ENCODE measurements at places on chromosomes 16 and 17.

DNA sequence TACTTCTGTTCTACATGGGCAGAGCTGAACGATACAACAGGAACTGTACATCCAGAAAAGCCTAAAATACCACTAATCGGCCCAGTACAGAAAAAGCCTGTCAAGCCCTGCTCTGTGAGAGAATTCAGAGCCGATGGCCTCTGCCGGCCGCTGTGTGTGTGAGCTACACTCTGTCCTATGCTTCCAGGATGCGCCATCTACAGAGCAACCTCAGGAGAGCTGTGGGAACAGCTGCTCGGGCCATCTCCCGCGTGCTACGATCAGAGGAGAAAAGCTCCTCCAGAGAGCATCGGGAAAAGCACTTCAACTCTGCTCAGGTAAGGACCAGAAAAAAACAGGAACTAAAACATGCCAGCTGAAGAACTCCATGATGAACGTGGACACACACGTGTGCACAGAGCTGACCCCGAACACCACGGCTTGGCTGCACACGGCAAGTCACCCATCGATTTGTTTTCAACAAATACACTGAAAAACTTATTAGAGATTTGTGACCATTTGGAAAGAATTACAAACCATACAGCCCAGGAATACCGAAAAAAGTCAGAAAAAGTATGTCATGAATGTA, 115.9 kb downstream of the ANKRD11 start:
- no peak for DNase-seq
- H3K4me3 ChIP-seq = no peak overlapping the region
- peaks cover 55% of the 10 kb centered on the region for H3K4me1 ChIP-seq
- H3K27ac ChIP-seq = no peak overlapping the region
- no peaks in the 10 kb centered on the region for H3K27me3 ChIP-seq

DNA sequence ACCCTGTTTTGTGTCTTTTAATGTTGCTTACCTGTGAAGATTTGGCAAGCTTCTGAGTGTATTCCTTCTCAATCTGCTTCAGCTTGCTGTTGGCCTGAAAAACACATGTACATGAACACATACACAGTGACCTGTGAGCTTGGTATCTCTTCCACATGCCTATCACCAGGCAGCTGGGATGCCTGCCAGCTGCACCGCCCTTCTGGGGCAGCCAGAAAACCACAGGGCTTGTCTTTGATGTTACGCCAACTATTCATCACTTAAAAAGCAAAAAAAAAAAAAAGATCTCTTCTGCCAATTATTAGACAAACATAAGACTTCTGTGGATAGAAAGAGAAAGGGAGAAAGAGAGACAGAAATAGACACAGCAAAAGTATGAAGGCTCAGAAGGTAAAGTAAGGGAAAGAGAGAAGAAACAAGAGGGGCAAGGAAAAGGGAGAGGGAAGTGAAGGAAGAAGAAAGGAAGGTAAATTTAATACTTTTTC, 189.2 kb upstream of the AXIN2 start:
- H3K36me3 ChIP-seq = no peaks in the 10 kb centered on the region
- peaks cover 19% of the 10 kb centered on the region for H3K4me1 ChIP-seq
- H3K4me3 ChIP-seq = peak overlapping the region; percentile 72
- peak overlapping the region; percentile 86 for H3K27ac ChIP-seq
- peak; percentile 46 for DNase-seq

GRCh38 chr16:50697881-50698767, 4.7 kb downstream of the NOD2 start:
- no peak for DNase-seq
- H3K4me3 ChIP-seq = peak overlapping the region; percentile 92
- H3K27ac ChIP-seq = peak overlapping the region; percentile 98
- H3K27me3 ChIP-seq = no peaks in the 10 kb centered on the region
- peaks cover 65% of the 10 kb centered on the region for H3K4me1 ChIP-seq

- H3K27me3 ChIP-seq = no peaks in the 10 kb centered on the region
- H3K4me1 ChIP-seq = no peaks in the 10 kb centered on the region
- no peak overlapping the region for H3K27ac ChIP-seq
- no peak for DNase-seq
These were observed 1.8 kb downstream of the CDH8 start for GRCh38 chr16:62034231-62035114.

- H3K4me1 ChIP-seq = peaks cover 11% of the 10 kb centered on the region
- H3K27ac ChIP-seq = no peak overlapping the region
- peaks cover 7% of the 10 kb centered on the region for H3K36me3 ChIP-seq
- no peak overlapping the region for H3K4me3 ChIP-seq
- H3K27me3 ChIP-seq = no peaks in the 10 kb centered on the region
These were observed 6.1 kb downstream of the WWOX start for GRCh38 chr16:78105517-78105916.

DNA sequence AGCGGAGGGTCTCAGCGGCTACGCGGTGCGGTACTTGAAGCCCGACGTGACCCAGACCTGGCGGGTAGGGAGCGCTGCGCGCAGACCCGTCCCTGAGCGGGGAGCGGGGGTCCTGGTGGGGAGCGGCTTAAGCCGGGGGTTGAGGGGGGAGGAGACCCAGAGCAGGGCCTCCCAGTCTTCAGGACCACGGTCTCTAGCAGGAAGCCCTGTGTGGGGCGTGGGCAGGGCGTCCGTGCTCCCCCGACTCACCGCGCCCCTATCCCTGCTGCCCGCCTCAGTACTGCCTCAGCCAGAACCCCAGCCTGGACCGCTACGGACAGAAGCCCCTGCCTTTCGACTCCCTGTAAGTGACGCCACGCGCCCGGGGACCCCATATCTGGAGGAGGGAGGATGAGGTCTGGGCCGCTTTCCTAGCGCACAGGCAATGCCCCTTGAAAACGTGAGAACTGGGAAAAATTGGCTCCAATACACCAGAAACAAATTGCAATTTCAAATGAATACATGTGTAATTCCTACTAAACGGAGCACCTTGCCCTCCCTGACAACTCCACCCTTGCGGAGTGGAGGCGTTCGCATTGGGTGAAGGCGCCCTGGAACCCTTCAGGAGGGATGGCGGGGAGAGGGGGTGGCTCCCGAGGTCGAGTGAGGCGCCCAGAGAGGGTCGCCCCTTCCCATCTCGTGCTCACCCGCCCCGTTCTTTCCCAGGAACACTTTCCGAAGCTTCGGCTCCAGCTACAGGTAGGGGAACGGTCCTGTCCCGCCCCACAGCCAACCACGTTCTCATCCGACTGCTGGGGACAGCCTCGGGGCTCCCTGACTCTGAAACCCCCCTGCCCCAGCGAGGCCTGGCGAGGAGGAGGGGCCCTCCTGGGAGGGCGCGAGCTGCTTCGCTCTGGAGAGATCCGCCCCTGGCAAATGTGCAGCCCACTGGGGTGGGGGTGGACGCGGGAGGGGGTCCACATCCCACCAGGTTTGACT, 14.6 kb upstream of the CNGB1 start:
- no peak for DNase-seq
- H3K27ac ChIP-seq = peak overlapping the region; percentile 77
- H3K4me3 ChIP-seq = peak overlapping the region; percentile 93
- H3K4me1 ChIP-seq = peaks cover 10% of the 10 kb centered on the region

- H3K36me3 ChIP-seq = no peaks in the 10 kb centered on the region
- H3K27me3 ChIP-seq = peaks cover 33% of the 10 kb centered on the region
- no peak for DNase-seq
- H3K4me3 ChIP-seq = no peak overlapping the region
These were observed 108.4 kb upstream of the ZKSCAN2 start for GRCh38 chr16:25366078-25366477.

DNA sequence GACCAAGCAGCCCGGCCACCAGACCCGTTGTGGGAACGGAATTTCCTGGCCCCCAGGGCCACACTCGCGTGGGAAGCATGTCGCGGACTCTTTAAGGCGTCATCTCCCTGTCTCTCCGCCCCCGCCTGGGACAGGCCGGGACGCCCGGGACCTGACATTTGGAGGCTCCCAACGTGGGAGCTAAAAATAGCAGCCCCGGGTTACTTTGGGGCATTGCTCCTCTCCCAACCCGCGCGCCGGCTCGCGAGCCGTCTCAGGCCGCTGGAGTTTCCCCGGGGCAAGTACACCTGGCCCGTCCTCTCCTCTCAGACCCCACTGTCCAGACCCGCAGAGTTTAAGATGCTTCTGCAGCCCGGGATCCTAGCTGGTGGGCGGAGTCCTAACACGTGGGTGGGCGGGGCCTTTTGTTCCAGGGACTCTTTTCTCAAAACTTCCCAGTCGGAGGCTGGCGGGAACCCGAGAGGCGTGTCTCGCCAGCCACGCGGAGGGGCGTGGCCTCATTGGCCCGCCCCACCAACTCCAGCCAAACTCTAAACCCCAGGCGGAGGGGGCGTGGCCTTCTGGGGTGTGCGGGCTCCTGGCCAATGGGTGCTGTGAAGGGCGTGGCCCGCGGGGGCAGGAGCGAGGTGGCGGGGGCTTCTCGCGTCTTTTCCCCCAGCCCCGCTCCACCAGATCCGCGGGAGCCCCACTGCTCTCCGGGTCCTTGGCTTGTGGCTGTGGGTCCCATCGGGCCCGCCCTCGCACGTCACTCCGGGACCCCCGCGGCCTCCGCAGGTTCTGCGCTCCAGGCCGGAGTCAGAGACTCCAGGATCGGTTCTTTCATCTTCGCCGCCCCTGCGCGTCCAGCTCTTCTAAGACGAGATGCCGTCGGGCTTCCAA, at the start of gene SLC2A4:
Gene SLC2A4, plus strand, starts transcription at position 645 of the 879 bp plus-strand sequence. Its CDS starts 217 bp downstream, at position 862.
- peak; percentile 67 for DNase-seq
- no peaks in the 10 kb centered on the region for H3K36me3 ChIP-seq
- peaks cover 36% of the 10 kb centered on the region for H3K27me3 ChIP-seq
- peaks cover 22% of the 10 kb centered on the region for H3K4me1 ChIP-seq
- H3K27ac ChIP-seq = no peak within 1 kb of the TSS

- DNase-seq = no peak
- peaks cover 27% of the 10 kb centered on the region for H3K4me1 ChIP-seq
- H3K4me3 ChIP-seq = no peak overlapping the region
- peaks cover 84% of the 10 kb centered on the region for H3K27me3 ChIP-seq
- no peak overlapping the region for H3K27ac ChIP-seq
- H3K36me3 ChIP-seq = peaks cover 14% of the 10 kb centered on the region
These were observed 5.3 kb upstream of the DNAH2 start for GRCh38 chr17:7712111-7712771.

- peaks cover 84% of the 10 kb centered on the region for H3K27me3 ChIP-seq
- no peak for DNase-seq
- peaks cover 10% of the 10 kb centered on the region for H3K4me1 ChIP-seq
- peak overlapping the region; percentile 28 for H3K4me3 ChIP-seq
- H3K36me3 ChIP-seq = no peaks in the 10 kb centered on the region
These were observed 2.6 kb downstream of the PMP22 start for GRCh38 chr17:15262291-15263205.

DNA sequence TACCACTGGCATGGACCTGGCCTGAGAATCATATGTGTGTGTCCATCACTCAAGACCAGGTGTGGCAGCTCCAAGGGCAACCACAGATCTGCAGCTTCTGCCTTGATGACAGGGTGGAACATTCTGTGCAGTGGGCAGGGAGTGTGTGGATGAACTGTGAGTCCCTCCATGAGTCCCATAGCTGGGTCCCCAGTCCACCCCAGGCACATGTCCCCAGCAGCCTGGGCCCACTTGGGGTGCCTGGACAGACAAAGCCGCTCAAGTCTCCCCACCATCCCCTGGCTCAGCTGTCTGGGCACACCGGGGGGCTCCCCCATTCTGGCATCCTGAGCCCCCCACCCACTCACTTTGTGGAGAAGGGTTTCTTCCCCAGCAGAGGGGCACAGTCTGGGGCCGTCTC, 4.6 kb upstream of the KRT16 start:
- H3K4me3 ChIP-seq = no peak overlapping the region
- peaks cover 2% of the 10 kb centered on the region for H3K4me1 ChIP-seq
- no peak for DNase-seq
- peaks cover 66% of the 10 kb centered on the region for H3K27me3 ChIP-seq

- no peaks in the 10 kb centered on the region for H3K4me1 ChIP-seq
- no peak overlapping the region for H3K4me3 ChIP-seq
- no peaks in the 10 kb centered on the region for H3K36me3 ChIP-seq
- DNase-seq = no peak
These were observed 53.2 kb upstream of the MRTFB start for GRCh38 chr16:14017886-14018285.

GRCh38 chr17:11182430-11182829, 58.6 kb upstream of the SHISA6 start:
- H3K27ac ChIP-seq = no peak overlapping the region
- H3K36me3 ChIP-seq = no peaks in the 10 kb centered on the region
- H3K27me3 ChIP-seq = no peaks in the 10 kb centered on the region

GRCh38 chr17:40283662-40284061, 4.0 kb upstream of the CDC6 start:
- peaks cover 4% of the 10 kb centered on the region for H3K36me3 ChIP-seq
- no peaks in the 10 kb centered on the region for H3K27me3 ChIP-seq
- H3K4me3 ChIP-seq = no peak overlapping the region
- peaks cover 22% of the 10 kb centered on the region for H3K4me1 ChIP-seq

DNA sequence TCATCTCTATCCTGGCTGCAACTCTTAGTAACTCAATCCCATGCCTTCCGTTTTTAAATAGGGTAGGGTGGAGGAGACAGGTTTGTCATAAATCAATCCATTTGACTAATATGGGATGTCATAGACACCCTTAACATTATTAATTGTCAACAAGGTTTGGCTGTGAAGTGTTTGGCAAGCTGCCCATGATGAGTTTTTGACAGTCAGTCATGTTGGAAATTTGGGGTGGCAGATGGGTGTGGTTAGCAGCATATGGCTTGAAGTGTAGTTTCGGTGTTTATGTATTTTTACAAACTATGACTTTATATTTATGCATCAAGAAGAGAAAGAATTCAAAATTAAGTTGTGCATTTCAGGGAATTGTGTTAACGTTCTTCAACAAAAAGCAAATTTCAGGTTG, 221.8 kb upstream of the CDH5 start:
- H3K4me1 ChIP-seq = no peaks in the 10 kb centered on the region
- DNase-seq = no peak
- no peak overlapping the region for H3K4me3 ChIP-seq
- peaks cover 48% of the 10 kb centered on the region for H3K27me3 ChIP-seq

GRCh38 chr17:64580384-64581315, 73.9 kb downstream of the CEP95 start:
- no peak for DNase-seq
- peaks cover 4% of the 10 kb centered on the region for H3K36me3 ChIP-seq
- peak overlapping the region; percentile 73 for H3K27ac ChIP-seq
- no peaks in the 10 kb centered on the region for H3K27me3 ChIP-seq
- H3K4me3 ChIP-seq = no peak overlapping the region

DNA sequence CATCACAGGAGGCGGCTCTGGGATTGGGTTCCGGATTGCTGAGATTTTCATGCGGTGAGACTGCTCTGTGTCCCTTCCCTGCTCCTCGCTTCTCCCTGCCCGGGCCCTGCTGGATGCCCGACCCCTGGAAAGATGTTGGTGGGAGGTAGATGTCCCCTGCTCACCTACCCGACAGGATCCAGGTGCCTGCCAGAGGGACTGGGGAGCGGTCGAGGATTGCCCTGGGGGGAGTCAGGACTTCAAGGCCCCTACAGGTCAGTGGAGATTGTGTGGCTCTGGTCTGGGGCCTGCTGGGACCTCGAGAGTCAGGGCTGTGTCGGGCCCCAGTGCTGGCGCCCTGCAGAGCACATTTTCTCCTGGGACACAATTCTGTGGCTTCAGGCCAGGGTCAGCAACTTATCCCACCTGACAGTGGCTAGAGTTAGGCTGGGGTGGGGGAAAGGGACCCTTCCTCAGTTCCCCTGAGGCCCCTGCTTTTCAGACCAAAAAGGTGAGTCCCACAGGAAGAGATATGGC, 3.3 kb downstream of the DECR2 start:
- no peak overlapping the region for H3K27ac ChIP-seq
- peaks cover 4% of the 10 kb centered on the region for H3K4me1 ChIP-seq
- H3K4me3 ChIP-seq = no peak overlapping the region

- H3K27ac ChIP-seq = no peak overlapping the region
- H3K4me3 ChIP-seq = no peak overlapping the region
- H3K36me3 ChIP-seq = peaks cover 3% of the 10 kb centered on the region
These were observed 219.5 kb downstream of the MSI2 start for GRCh38 chr17:57475796-57476195.

Measured in T-helper 17 cell (primary cell).